Left kidney (tissue), 8 donors: ENCODE measurements at places on chromosomes 11 and 22. TPM values are rescaled to one million over a fixed set of nuclear protein-coding genes. Genes with fewer than 3 reads are reported as not detected.

TCN2 gene
- polyA plus RNA-seq, result 65.2 TPM

TSPAN18 gene
- 44.4 TPM for polyA plus RNA-seq

PGM2L1 gene
- 4.4 TPM for polyA plus RNA-seq

ALDH3B1 gene
- polyA plus RNA-seq, result 2.4 TPM

- no peak for DNase-seq
These were observed 80.0 kb upstream of the PPARA start for GRCh38 chr22:46070215-46070802.

DNA sequence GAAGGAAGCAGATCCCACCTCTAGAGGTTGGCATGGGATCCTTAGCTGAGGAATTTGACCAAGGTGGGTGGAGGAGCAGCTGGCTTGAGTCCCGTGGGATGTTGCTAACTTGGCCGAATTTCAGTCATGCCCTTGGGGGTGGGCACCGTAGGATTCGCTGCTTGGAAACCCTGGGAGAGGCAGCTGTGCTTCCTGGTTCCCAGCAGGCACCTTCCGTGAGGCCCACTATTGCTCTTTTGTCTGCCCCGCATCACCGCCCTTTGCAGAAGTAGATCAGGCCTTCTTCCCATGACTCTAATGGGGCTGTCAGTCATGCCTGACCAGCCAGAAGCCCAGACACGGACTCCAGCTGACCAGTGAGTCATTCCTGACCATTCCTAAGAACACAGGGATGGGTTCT lies 292.3 kb upstream of the SYN3 start:
- no peak for DNase-seq

DNA sequence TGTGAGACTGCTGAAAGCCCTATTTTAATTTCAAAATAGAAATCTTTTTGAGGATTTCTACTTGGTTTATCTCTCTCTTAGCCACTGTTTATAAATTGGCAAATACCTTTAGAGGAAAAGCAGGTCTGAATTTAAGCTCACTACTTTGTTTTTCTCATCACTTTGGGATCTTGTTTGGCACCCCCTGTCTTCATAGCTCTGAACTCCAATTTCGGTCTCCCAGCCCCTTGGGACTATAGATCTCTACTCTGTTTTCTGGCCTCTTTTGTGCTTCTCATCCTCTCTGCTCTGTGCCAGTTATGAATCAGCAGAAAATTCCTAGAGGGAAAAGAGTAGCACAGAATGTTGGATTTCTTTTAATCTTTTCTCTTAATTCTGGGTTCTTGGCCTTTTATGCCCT lies 118.3 kb downstream of the CYP2R1 start:
- no peak for DNase-seq

DNA sequence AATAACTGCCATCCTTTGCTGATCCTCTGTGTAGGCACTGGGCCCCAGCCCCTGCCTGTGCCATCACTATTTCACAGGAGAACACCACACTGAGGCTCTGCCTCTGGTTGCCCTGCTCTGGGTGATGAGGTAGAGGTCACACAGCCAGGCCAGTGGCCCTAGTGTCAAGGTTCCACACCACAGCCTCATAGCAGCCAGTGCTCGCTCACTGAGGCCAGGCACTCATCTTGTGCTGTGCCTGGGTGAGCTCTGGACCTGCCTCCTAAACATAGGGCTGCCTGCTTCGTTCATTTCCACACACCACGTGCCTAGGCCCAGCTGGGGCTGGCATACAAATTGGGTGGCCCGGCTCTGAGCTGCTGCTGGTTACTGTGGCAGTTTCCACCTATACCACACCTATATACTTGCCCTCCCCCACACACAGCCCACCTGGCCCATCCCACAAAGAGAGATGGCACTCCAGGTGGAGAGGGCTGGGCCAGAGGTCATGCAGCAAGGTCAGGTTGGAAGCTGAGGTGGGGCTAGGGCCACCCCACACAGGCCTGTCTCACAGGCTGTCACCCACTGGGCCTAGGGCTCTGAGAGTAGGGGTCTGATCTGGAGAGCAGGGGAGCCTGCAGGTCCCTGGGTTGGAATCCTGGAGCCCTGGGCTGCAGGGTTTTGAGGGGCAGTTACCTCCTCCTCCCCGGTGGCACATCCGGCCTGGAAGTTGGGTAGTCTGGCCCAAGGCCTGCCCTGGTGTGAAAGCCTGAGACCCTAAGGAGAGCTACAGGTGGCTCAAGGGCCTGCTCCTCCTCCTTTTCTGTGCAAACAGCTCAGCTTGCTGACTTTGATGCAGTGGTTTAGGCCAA lies 11.2 kb downstream of the KCNQ1OT1 start:
- no peak for DNase-seq

GRCh38 chr11:1444321-1444720 lies 42.3 kb downstream of the MOB2 start:
- DNase-seq, result no peak

DNA sequence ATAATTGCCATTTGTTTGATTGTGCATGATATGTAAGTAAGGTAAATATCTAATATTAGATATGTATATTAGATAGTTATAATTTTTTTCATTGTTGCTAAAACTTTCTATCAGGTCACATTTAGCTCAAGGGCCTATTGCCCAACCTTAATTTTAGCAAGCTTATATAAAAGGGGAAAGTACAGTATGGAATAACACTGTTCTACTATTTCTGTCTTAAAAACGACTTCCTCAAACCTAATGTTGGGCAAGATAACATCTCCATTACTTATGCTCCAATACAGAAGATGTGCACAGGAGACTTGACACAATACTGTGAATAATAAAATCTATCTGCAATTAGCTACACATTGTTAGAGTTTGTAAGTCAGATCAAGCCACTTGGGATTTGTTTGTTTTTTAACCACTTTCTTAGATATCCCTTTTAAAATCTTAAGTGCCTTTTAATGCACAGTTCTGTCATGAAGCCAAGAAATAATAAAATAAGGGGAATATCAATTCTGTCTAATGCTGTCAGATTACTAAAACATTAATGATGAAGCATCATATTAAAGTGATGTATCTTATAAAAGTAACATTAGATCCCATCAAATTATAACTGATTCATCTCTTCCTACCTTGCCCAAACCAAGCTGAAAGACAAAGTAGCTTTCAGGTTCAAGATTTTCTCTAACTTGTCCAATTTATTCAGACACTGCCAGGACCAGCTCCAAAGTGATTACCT lies 98.1 kb downstream of the SIK3 start:
- no peak for DNase-seq

DNA sequence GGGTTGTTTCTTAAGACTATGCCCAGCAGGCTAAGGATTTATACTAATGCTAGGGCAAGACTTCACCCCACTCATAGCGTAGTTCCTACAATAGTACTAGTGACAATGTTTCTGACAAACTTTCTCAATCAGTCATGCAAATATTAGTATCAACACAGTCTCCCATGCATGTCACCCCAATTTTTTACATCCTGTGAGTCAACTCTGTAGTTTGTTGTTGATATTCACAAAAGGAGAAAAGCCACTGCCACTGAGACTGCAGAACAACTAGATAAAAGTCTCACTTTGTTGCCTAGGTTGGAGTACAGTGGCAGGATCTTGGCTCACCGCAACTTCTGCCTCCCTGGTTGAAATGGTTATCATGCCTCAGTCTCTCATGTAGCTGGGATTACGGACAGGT lies 155.2 kb downstream of the RBFOX2 start:
- DNase-seq, result no peak

DNA sequence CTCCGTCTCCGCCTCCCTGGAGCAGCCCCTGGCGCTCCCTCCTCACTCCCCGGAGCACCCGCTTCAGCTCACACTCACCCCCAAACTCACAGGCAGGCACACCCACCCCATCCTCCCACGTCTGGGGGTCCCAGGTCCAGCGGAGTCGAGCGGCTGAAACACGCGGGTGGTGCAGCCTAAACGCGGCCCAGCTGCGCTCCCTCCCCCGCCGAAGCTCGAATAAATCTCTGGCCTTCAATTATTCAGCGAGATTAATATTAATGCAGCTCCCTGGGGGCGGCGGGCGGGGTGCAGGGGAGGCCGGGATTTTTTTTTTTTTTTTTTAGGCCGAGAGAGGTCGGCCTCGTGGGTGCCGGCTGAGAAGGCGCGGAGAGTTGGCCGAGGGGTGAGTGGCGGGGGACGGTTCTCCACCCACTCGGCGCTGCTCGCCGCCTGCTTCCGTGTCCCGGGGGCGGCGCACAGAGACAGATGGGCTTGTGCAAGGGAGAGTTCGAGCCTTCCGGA lies 524 bp upstream of the SLC1A2 start:
- DNase-seq, result no peak

GRCh38 chr11:13984616-13985450 lies 22.3 kb downstream of the SPON1 start:
- DNase-seq, result no peak

GRCh38 chr22:35842954-35843353 lies 125.3 kb downstream of the APOL5 start:
- DNase-seq, result no peak

GRCh38 chr11:60282286-60282685 lies 1.8 kb downstream of the MS4A4A start:
- DNase-seq, result no peak

GRCh38 chr11:108239076-108239475 lies 16.2 kb downstream of the ATM start:
- no peak for DNase-seq

DNA sequence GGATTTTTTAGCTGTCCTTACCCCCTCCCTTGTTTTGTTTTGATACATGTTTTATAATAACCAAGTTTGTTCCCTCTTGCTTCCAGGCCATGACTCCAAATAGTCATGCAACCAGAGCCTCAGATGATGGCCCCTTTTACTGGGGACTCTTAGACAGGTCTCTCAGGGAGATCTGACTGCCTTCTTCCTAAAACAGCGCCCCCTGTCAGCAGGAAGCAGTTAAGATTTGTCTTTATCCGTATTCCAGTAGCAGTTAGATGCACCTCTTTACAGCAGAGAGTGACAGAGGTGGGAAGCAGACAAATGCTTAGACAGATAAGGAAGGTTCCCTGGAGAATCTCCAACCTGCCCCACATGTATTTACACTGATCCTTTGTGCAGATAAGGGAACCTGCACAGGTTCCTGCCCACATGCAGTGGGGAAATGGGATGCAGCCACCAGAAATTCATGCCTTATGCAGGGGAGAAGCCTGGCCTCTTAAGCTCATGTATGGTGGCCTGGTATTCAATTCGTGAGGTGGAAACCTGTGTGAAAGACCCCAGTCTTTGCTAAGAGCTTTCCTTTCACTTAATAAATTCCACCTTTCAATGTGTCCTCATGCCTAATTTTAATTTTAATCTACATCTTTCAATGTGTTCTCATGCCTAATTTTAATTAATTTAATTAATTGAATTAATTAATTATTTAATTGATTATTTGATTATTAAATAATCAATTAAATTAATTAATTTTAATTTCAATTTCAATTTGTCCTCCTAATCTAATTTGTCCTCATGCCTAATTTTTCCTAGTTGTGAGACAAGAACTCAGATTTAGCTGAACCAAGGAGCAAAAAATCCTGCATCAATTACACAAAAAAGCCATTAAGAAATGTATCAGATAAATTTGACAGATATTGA lies 11.5 kb upstream of the GLYAT start:
- no peak for DNase-seq

- DNase-seq, result no peak
These were observed 20.2 kb upstream of the ACR start for GRCh38 chr22:50717709-50718351.

DNA sequence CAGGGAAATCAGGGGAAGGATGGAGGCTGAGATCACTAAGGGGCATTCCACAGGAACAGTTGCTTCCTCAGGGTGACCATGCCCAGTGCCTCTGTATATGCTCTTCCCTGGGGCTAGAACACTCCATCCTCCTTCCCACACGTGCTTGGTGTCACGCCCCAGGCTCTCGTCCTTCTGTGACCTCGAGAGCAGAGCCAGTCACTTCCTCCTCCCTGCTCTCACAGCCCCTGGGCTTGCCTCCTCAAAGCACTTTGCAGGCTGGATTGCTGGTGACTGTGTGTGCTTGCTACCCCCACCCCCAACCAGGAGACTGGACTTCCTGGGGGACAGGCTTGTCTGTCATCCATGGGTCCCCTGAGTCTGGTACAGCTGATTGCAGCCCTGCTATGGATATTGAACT lies 56.5 kb upstream of the AMPD3 start:
- DNase-seq, result no peak

GRCh38 chr11:27460158-27460978 lies 12.2 kb downstream of the LGR4 start:
- DNase-seq, result no peak
